ENCODE measurements at places on chromosomes 7 and 10.

GRCh38 chr7:87116315-87116714, 35.9 kb upstream of the DMTF1 start:
- DNase-seq = no peak

- no peak for DNase-seq
These were observed 7.1 kb downstream of the CCM2 start for GRCh38 chr7:45007106-45007505.

GRCh38 chr10:12195281-12195602, 449 bp downstream of the NUDT5 start:
- no peak for DNase-seq

DNA sequence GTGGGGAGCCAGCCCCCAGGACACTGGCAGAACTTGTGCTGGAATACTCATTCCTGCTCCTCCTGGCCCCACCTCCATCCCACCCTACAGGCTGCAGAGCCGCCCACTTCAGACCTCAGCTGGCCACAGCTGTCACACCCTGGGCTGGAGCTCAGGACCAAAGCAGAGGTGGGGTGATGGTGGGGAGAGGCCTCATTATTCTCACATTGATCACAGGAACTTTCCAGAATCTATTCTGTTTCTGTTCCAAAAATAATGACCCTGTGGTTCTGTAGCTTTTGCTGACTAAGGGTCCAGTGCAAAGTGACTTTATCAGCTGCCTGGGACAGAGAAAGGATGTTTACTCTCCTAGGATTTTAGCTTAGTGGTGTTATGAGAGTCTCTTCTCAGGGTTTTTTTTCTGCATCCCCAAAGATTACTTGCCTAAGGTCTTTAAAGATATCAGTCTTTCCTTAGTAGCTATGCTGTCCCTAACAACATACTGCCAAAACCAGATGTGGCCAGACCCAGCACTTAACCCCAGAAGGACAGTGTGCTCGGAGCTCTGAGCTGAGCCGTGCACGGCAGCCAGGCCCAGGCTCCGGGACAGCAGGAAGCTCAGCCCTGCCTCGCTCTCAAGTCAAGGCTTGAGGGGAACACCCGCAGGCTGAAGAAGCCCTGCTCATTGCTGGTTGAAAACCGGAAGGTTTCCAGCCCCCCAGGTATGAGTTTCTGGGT, 223.3 kb downstream of the MLLT10 start:
- no peak for DNase-seq

GRCh38 chr10:450463-450862, 239.0 kb downstream of the DIP2C start:
- no peak for DNase-seq

DNA sequence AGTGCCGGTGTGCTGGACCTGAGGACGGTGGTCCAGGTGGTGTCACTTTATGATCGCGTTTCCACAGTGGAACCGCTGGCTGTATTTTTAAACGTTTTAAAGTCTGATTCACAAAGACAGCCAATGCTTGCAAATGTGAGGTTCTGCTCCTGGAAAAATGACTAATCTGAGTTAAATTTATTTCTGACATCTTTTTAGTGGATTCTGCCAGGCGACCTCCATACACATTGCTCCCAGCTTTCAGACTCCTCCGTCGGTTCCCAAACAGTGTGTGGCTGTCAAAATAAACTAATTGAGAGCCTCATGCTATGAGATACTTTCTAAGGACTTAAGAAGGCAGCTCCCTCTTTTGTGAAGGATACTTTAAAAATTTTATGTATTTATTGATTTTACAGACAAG, 12.7 kb upstream of the TTYH3 start:
- DNase-seq = no peak

DNA sequence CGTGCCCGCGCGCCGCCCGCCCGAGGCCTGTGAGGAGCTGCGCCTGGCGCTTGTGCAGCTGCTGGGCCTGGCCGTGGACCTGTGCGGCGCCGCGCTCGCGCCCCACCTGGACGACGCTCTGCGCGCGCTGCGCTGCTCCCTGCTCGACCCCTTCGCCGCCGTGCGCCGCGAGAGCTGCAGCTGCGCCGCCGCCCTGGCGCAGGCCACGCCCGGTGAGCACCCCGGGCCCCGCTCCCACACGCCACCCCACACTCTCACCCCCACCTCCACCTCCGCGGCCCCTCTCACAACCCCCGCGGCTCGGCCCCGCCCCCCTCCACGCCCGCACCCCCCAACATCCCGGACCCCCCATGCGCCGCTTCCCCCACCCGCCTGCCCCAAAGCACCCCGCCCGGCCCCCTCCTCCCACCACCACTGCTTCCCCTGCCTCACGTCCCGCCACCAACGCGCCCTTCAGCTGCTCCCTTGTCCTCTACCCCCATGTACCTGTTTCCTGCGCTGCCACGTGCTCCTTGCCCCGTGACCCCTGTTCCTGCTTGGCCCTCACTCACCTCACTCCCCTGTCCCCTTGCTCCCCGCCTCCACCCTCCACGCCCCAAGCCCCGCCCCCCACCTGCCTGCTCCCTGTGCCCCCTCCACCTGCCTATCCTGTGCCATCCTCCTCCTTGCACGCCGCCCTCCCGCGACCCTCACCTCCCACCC, at the start of gene PRKAR1B:
TSS of gene PRKAR1B (minus strand) at position 178 of the 702 bp plus-strand sequence. CDS start 15,776 bp downstream, outside the sequence.
- peak; percentile 30 for DNase-seq

DNA sequence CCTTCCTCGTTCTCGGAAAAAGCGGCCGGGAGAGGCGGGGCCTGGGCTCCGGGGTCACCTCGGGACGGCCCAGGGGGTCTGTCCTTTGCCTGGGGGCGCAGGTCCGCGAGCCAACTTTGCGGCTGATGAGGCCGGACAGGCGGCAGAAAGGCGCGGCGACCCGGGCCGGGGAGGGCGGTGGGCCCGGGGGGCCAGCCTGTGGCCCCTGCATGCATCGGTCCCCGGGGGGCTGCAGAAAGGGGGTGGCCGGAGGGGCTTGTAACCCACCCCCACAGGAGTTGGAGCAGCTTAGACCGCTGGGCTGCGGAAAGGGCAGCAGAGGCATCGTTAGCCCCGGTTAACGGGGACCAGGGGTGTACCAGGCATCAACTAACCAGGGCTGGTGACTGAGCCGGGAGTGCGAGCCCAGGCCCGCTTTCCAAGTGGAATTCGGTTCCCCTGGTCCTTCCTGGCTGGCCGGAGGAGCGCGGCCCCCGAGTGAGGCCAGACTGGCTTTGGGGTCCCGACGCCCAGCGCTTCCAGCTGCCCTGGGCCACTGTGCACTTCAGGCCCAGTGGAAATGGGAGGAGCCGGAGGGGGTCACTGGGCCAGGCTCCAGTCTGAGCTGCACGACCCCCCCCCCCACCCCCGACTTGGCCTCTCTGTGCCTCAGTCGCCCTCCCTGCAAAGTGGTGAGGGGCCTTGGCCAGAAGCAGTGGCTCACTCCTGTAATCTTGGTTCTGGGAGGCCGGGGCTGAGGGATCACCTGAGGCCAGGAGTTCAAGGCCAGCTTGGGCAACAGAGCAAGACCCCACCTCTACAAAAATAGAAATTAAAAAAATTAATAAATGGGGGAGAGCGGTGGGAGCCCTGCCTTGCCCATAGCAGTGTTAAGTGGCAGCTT, 919 bp downstream of the SLC29A4 start:
- DNase-seq = no peak

DNA sequence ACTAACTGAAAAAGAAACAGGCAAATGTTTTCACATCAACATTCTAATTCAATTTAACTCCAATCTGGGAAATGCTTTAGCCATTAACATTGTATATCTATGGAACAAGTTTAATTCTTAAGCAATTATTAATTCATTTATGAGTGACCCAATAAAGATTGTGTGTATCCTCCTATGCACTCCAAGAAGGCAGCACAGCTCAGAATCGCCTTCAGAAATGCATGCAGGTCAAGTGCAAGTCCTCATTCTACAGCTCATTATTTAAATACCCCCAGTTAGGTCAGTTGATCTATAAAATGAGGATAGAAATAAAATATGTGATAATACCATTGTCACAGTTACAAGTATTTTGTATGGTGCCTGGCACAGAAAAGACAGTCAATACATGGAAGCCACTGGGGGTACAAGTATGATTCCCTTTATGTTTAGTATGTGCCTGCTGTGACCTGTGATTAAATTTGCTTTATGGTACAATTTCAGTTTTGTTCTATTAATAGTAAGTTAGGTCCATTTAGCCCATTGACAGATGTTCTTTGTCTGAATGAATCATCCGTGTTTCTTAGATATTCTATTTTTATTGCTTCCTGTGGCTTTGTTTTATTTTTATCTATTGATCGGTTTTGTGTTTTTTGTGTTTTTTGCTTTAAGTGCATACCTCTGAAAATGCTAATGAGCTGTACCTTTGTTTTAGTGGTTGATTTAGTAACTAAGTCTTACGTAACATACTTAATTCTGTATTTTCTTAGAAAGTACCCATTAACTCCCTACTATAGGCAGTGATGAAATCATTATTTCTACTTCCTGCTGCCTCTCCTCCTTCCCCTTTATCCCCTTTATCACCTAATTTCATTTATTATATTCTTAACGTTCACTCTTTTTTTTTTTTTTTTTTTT, 42.8 kb downstream of the CPXM2 start:
- DNase-seq = no peak

- peak; percentile 76 for DNase-seq
These were observed 41.4 kb upstream of the MAP3K8 start for GRCh38 chr10:30392564-30392990.

- DNase-seq = no peak
These were observed 78.0 kb downstream of the INPP5A start for GRCh38 chr10:132615341-132616169.

DNA sequence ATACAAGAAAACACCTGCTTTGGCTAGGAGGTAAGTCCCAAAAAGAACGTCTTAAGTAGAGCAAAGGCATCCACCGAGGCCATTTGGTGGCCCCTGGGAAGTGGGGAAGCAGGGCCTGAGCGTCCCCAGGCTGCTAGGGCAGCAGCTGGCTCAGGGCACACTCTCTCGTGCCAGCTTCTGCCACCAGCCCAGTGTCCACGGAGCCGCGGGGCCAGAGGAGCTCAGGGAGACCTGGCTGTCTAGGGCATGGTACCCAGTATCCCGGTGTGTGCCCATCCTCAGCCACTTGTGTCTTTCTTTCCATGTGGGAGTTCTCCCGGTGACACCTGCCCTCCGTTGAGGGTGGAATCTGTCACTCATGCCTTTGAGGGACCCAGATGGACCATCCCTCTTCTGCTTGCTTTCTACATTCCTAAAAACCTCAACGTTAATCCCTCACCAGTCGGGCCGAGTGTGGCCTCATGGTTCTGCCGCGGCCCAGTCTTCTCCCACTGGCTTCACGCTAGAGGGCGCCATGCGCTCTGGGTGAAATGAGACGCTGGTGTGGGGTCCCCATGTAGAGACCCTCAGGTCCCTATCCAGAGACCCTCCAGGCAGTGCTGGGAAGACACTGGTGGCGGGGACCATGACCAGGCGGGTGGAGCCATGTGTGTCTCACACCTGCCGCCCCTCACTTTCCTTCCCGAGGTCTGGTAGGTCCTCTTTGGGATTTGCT, 9.5 kb upstream of the AP5Z1 start:
- DNase-seq = no peak

DNA sequence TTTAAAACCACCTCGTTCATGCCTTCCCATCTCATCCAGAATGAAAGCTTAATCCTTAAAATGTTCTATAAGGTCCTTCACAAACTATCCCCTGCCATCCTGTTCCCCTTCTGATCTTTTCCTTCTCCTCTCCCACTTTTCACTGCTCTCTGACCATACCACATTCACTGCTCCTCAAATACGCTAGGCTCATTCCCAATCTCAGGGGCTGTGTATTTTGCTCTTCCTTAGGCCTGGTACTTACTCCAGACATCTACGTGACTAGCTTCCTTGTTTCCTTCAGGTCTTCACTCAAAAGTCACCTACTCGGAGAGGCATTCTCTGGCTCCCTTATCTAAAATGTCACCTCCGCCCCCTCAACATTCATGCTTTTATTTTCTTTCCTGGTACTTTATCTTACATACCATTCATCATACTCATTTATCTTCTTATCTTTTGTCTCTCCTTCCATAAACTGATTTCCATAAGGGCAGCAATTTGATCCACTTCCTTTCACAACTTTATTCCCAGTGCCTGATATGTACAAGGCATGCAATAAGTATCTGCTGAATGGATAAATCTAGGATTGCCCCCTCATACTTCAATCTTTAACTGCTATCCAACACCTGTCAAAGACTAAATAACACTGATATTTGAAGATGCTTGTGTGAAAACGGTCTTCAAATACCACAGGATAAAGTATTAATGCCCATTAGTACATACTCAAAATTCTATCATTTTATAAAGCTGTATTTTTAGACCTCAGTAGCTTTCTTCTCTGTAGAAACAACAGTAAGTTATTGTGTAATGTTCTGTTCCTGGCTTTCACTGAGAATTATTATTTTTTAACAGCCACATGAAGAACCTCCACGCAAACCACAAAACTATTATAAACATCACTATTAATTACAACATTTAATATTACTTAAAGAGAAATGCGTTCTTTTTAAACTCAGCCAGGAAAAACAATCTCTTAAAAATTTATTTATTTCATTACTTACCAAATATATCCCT, 27.0 kb downstream of the JMJD1C start:
- no peak for DNase-seq
